ENCODE measurements at places on chromosomes 1 and 21.

GRCh38 chr1:9079988-9080704, 10.7 kb upstream of the SLC2A5 start:
- DNase-seq: no peak

DNA sequence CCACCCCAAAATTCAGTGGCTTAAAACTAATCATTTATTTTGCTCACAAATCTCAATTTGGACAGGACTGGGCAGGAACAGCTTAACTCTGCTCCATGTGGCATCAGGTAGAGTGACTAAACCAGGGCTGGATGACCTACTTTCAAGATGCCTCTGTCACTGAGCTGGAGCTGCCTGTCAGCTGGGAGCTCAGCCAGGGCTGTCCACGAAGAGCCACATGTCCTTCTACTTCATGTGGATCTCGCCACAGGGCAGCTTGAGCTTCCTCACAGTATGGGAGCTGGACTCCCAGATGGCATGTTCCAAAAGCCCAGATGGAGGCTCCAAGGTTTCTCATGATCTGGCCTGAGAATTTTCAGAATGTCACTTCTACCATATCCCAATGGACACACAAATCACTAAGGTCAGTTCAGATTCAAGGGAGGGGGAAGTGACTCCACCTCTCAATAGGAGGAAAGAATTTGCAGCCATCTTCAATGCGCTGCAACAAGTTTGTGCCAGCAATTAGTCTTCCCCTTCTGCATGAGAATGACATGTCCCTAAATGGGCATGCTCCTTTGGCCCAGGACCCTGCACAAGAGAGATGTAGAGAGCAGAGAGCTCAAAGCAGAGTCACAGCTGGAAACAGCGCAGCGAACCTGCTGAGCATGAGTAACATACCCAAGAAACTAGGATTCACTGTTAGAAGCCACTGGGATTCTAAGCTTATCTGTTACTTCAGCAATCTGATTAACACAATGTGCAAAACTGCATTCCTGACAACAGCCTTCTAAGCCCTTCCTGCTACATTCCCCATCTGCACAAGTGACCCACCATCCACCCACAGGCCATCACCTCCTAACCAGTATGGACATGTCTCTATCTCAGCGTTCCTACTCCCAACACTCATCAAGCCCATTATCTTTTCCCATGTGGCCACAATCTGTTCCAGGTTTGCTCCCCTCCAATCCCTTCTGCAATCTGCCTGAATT, 17.0 kb downstream of the HLCS start:
- DNase-seq: no peak

DNA sequence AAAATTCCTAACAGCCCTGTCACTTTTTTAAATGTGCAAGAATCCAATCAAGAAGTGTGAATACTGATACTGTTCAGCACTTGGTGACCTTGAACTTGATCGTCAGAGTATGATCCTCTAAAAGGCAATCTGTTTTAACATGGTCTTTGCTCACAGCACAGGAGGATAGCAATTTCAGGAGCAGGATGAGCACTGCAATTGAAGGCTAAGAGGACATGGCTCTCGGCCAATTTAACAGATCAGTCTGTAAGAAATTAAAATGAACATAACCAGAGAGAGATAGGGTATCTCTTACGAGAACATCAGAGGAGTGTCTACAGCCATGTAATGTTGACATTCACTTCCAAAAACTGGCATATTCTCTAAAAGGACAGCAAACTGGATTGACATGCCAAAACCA, 243.1 kb downstream of the LTN1 start:
- no peak for DNase-seq

DNA sequence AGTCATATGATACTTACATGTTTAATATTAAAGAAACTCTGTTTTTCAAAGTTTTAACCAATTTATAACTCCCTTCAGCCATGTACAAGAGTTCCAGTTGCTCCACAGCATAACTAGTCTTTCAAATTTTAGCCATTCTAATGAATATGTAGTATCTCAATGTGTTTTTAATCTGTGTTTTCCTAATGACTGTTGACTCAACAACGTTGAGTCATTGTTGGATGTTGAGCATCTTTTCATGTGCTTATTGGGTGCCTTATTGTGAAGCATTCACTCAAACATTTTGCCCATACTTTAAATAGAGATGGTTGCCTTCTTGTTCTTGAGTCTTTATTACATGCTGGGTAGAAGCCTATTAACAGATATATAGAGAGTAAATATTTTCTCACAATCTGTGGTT, 240.2 kb upstream of the LYPLAL1 start:
- no peak for DNase-seq

- DNase-seq: no peak
Observed at GRCh38 chr1:234605399-234605982, 4.5 kb downstream of the IRF2BP2 start.

- no peak for DNase-seq
Observed at GRCh38 chr1:245128381-245129101, 26.2 kb upstream of the KIF26B start.

Data from cerebellar nuclear complex (tissue), 1 donor.